T follicular helper cell (primary cell): ENCODE measurements at places on chromosomes 11 and 22.

- DNase-seq, result no peak
Measured at GRCh38 chr11:3105791-3106735, 48.8 kb upstream of the CARS1 start.

GRCh38 chr11:22666688-22667439 is 453 bp downstream of the GAS2 start:
- DNase-seq, result no peak

DNA sequence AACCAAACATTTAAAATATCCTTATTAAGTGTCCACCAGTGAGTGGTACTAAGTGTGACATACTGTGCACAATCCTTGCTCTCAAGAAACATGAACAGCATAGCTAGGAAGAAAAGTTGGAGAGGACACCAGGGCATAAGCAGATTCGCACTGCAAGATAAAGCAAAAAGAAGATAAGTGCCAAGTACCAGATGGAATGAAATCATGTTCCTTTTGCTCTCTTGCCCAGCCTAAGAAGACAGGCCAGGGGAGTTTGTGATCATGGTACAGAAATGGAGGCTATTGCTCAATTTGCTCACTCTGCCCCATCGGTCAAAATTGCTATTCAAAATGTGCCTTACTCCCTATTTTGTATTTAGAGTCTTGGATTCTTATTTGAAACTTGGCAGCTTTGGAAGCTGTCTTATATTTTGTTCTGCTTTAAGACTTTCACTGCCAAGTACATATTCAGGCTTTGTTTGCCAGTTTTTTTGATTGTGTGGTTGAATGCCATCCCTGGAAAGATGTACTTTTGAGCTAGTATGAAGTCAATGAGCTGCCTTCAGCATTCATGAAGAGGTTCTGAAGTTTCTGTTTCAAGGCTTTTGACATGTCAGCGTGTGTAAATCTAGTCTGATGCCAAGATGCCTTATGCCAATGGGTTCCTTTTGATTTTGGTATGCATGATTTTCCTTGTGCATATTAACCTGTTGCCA is 90.3 kb downstream of the PAX6 start:
- no peak for DNase-seq

DNA sequence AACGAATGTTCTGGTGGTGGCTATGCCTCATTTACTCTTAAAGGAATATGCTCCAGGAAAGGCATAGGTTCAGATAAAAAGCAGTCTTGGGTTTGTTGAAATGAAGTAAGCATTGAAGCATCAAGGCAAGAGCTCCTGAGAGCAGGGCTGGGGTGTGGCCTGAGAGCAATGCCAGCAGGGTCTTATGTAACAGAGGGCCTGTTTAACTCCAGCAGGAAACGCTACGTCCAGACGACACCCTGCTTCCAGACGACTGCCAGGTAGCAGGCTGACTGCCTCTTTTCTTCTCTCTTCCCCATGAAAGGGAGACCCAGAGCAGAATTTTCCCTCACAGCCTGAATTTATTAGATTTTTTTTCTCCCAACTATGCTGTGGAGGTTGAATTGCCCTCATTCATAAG is 127.2 kb upstream of the SLC5A12 start:
- no peak for DNase-seq

GRCh38 chr22:48898524-48899250 is 929.0 kb downstream of the BRD1 start:
- DNase-seq, result no peak

GRCh38 chr11:120646206-120646605 is 134.7 kb downstream of the GRIK4 start:
- DNase-seq, result no peak

GRCh38 chr11:74226907-74227306 is 55.8 kb downstream of the PPME1 start:
- no peak for DNase-seq

DNA sequence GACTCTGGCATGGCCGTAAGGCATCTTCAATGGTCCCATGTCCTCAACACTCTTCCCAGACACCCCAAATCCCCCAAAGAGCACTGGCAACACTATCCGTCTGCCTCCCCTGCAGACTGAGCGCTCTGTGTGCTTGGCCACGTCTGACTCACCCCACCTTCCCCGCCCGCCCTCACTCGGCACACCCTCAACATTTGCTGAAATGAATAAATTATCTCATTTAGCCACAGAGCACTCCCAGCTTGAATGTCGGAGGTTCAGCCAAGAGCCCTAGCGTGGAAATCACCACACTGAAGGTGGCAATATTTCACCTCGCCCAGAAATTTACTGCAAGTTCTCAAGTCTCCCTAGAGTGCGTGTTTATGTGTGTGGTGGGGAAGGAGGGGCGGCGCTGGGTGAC is 46.6 kb upstream of the TCF20 start:
- DNase-seq, result no peak

- no peak for DNase-seq
Measured at GRCh38 chr11:17275400-17276235, 921 bp upstream of the NUCB2 start.

DNA sequence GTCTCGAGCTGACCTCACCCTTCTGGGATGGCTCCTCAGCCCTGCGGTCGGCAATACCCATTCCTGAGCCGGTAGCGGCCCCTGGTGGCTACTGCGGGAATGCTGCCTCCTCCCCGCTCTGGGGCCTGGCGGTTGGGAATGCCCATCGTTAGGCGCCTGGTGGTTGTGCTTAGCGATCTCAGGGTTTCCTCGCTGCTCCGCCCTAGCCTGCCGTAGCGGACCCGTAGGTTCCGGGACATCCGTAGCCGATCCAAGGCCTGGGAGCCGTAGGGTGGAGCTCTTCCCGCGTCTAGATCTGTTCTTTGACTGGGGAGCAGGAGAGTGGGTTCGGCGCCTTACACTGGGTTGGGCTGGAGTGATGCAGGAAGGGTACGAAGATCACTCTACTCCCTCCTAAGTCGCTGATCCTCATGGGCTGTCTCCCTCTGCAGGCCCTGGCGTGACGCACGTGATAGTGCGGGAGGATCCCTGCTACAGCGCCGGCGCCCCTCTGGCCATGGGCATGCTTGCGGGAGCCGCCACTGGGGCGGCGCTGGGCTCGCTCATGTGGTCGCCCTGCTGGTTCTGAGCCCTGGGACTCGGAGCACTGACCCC is 14.8 kb downstream of the PLEKHB1 start:
- DNase-seq, result peak; percentile 76

GRCh38 chr11:10318527-10318802 is 13.6 kb downstream of the ADM start:
- DNase-seq, result no peak

DNA sequence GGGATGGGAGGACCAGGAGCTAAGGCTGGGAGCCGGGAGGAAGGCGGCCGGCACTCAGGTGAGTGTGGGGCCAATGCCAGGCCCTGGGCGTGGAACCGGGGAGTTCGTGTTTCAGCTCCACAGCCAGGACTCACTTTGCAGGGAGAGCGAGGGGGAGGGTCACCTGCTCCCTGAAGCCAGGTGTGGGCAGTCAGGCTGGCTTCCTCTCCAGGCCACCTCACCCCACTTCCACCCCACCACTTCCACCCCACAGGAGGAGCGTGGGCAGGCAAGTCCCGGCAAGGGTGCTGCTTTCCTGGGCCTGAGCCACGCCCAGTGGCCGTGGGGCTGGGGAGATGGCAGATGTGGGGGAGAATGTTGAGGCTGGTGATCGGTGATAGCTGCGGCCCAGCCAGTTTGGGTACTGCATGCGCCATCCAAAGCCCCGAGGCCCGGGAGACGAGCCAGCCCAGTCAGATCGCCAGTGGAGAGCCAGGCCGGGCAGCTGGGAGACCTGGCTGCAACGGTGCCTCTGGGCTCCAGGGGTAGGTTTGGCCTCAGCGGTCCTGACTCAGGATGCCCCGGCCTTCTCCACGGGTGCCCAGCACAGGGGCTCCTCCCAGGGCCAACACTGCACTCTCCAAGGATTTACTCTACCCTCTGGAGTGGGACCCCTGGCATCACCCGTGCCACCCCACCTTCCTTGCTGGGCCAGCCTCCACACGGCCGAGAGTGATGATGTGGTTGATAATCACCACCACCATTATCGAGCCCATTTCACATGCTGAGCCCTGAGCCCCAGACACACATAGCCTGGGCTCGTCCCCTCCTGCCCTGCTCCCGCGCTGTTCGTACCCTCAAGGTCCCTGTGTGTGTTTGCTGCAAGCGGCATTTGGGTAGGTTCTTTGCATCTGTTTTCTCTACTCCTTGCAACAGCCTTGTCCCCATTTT is 93.8 kb downstream of the WNT7B start:
- no peak for DNase-seq

DNA sequence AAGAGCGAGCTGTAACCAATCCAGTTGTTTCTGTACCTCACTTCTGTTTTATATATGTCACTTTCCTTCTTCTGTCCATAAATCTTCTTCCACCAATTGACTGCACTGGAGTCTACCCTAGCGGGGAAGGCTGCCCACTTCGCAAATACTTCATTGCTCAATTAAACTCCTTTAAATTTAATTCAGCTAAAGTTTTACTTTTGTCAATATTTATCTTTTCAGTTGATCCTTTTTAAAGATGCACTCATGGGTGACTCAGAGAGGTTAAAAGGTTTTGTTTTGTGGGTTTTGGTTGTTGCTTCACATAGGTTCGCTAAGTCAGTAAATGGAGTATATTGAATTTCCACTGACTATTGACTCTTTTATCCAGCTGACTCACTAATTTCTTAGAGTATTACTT is 597.2 kb downstream of the DLG2 start:
- DNase-seq, result no peak

DNA sequence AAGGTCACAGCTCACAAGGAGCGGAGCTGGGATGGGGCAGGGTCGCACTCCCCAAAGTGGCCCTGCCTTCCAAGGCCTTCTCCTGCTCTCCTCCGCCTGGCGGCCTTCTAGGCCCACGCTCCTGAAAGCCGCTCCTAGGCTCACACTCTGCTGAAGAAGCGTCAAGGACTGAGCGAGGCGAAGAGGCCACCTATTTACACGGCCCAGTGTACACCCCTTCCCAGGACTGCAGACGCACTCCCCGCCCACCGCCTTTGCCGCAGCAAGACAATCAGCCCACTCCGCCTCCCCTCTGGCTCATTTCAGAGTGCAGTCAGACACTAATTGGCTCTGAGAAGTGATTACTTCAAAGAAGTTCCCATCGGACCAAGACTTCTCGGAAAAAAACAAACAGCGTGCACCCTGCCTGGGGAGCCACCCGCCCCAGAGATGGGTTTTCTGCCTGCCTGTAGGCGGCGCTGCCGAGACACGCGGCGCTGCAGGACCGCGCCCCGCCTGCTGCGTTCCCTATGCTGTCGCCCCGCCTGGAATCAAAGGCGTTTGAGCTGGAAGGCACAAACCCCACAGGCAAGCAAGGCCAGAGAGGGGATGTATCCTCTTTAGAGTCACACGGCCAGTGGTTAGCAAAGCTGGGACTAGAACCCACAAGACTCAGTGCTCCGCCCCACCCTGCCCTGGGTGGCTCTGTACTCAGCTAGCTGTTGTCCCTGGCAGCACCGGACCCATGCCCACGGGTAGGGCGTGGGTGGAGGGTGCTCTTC is 414.8 kb downstream of the BUD13 start:
- DNase-seq, result no peak

DNA sequence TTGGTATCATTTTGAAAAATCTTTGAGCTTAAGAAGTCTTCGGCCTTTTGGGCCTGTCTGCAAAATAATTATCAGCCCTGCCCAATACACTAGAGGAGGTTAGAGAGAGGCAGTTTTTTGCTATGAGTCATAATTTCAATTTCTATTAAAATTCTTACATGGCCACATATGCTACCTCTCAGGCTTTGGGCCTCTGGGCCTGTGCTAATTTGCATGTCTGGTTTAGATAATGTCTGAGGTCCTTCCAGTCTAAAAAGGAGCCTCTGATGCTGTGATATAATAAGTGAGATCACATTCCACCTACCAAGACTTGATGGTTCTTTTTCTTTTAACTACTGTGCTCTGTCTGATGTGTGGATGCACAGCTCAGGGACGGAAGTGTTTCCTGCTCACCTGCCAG is 70.8 kb downstream of the KCNJ1 start:
- no peak for DNase-seq

GRCh38 chr11:129368889-129369672 is 6.6 kb upstream of the BARX2 start:
- DNase-seq, result no peak

GRCh38 chr11:64919627-64920026 is 2.6 kb upstream of the ATG2A start:
- DNase-seq, result no peak

GRCh38 chr11:116576526-116576925 is 196.3 kb downstream of the BUD13 start:
- no peak for DNase-seq

DNA sequence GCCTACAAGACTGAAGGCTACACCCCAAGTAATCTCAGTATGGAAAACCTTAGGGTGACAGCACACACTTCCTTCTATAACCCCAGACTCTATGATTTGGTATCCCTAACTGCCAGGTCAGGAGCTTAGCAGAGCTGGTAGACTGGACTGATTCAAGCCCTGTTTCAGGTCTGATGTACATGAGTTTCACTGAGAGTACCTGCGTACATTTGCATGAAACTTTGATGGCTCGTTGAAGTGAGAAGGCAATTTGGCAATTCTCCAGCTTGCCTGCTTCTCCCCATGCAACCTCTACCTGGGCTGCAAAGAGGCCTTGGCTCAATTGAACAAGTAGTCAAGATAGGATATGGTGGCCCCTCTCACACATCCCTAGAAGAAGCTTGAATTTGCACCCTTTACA is 10.2 kb downstream of the FIBIN start:
- no peak for DNase-seq

- no peak for DNase-seq
Measured at GRCh38 chr11:84289381-84289906, 1003.3 kb upstream of the CCDC90B start.

- DNase-seq, result no peak
Measured at GRCh38 chr22:24108073-24108472, 73.2 kb upstream of the SUSD2 start.

DNA sequence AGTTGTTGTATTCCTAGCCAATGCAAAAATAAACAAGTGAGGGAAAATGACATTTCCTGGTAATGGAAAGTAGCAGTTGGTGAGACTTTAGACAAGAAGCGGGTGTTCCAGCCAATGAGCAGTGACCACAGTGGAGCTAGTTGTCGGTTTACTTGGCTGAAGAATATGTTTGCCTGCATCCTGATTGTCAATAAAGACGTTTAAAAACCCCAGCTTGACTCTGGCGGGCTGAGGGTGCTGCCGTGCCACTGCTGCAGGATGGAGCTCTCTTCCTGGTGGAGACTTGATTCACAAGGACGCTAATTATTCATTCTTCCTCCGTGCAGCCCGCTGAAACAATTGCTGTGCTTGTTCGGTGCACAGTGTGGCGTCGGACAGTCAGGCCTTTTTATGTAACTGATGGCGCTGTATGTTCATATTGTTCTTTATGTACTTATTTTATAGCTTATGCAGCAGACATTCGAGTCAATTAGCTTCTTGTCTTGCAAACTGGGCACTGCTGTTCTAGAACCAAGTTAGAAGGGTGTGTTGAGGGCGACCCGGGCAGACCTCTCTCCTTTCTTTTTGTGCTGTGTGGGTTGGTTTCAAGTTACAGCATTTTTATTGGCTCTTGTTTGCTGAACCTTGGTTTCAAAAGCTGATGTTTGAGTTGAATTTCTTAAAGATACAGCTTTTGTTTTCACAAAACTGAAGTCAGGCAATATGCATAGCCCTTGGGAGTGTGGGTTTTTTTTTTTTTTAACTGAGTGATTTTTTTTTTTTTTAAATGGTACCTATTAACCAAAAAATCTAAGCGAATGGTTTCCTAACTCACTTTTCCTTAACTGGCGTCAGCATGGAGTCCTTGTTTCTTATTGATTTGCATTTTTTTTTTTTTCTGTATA is 153.9 kb downstream of the TEAD1 start:
- DNase-seq, result no peak
